ENCODE measurements at places on chromosomes 6 and 20.

DNA sequence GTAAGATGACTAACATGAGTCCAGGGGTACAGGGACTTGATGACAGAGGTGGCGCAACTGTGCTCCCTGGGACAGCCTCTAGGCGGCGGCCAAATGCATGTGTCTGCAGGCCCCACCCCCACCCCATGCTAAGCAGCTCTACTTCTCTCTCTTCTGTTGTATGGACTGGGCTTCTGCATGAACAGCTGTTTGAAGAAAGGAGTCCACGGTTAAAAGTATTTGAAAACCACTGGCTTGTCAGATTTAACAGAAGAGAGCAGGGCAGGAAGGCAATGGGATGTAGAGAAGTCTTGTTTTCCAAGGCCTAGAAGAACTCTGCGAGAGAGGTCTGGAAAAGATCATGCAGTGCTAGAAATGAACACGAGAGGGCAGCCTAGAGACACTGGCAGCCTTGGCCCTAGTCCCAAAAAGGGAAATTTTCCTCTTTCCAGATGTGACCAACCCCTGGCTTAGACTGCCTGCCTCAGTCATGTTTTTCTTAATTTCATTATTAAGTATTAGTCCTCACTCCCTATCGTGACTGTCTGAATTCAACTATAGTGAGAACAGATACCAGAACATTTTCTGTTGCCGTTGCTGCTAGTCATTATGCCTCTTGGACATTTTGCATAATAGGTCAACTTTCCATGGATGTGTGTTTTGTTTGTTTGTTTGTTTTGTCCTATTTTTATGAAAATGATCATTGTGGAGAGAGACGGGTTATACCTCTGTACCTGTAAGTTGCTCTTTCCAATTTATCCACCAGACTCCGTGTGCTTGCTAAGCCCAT is 265.0 kb downstream of the ADGRG6 start:
- peak; percentile 69 for DNase-seq

- DNase-seq: peak; percentile 60
Observed at GRCh38 chr6:139570166-139570565, 195.7 kb upstream of the CITED2 start.

DNA sequence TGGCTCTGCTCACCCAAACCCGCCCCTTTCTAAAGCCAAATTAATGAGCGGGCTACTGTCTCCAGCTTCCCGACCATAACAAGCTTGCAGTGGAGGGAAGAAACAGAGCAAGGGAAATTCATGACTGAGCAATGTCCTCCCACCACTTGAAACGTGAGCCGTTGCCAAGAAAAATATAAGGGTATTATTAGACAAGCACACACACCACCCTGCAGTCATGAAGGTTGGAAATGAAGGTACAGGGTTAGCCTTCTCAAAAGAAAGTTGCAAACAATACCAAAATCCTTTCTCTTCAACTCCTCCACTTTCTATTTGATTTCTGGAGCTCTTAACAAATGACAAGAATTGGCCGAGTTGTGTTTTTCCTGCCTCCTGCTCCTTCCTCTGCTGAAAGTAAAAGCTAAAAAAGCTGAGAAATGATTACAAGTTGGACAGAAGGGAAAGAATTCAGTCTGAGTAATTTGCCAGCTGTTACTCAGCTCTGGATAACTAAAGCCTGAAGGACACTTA is 151.1 kb upstream of the B3GAT2 start:
- DNase-seq: peak; percentile 70

DNA sequence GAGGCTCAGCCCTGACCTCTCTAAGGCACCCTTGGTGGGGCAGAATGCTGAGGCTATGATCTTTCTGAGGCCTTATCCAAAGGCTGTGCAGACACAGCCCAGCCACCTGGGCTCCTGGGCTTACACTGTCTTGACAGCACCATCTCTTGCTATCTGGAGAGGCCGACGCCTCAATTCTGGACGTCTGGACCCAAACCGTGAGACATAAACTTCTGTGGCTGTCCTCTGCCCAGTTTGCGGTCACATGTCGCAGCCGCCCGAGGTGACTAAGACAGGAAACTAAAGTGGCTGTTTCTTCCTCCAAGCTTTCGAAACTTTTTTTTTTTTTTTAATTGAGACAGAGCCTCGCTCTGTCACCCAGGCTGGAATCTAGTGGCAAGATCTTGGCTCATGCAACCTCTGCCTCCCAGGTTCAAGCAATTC is 49.3 kb downstream of the PRR18 start:
- DNase-seq: no peak

DNA sequence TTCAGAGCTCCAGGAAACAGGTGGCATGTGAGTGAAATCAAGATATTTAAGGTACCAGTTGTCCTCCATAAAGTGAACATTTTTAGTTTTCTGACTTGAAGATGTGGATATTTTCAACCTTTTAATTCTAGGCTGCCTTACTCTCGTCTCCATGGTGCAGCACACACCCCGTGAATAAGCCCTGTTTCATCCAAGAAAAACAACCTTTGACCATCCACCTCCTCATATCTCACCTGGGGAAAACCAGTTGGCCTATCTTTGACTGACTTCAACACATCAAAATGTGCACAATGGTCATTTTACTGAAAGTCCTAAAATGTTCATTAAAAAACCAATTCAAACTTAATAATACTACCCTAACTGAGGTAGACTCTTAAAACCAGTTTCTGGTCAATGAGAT is 73.8 kb upstream of the CD2AP start:
- DNase-seq: no peak

- DNase-seq: no peak
Observed at GRCh38 chr6:108873251-108873650, 25.0 kb downstream of the ARMC2 start.

DNA sequence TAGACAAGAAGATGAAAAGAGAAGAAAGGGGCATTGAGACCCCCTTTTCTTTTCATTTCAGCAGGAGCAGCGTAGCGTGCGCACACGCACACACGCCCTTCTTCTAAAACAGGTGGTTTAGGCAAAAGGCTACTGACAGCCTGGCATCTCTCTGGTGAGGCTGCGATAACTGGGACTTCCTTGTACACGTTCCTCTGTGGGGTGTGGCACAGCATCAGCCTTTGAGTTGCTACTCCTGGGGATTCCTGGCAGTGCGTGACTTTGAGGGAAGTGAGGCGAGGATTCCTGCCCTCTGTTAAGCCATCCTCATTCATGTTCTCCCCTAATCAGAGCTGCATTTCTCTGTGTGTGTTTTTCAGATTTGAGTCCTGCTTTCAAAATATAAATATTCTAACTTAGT is 94.7 kb downstream of the TMEM170B start:
- DNase-seq: peak; percentile 59

DNA sequence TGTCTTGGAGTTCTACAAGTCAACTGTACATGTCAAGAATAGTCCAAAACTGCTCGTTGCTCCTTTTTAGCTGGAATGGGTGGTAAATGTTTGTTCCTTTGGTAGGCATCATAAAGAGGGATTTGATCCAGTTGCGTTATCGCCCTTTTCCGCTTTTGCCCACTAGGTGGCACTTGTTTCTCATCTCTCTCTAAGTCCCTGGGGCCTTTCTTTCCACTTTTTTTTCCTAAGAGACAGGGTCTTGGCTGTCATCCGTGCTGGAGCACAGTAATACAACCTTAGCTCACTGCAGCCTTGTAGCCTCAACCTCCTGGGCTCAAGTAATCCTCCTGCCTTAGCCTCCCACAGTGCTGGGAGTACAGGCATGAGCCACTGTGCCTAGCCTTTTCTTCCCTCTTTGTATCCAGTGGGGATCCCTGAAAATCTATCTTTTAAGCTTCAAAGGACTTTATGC is 20.7 kb downstream of the GTPBP2 start:
- DNase-seq: peak; percentile 79

- DNase-seq: no peak
Observed at GRCh38 chr6:163331245-163331644, 83.3 kb upstream of the QKI start.

DNA sequence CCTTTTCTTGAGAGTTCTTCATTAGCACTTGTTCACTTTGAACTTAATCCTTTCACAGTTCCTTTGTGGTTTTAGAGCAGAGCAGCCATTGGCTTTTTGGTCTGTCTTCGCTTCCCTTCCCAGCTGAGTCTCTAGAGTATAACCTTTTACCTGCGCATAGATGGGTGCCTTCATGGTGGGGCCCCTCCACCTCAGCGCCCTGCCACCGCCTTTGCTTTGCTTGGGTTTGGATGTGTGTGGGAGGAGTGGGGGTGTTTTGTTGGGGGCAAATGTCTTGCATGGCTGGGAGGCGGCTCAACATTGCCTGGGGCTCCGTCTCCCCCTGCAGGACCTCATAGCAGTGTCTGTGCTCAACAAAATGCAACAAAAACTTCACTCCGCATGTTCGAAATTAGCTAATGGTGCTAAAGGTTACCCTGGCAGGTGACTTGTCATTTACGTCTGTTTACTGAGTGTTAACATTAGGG is 11.9 kb downstream of the PYGB start:
- no peak for DNase-seq

DNA sequence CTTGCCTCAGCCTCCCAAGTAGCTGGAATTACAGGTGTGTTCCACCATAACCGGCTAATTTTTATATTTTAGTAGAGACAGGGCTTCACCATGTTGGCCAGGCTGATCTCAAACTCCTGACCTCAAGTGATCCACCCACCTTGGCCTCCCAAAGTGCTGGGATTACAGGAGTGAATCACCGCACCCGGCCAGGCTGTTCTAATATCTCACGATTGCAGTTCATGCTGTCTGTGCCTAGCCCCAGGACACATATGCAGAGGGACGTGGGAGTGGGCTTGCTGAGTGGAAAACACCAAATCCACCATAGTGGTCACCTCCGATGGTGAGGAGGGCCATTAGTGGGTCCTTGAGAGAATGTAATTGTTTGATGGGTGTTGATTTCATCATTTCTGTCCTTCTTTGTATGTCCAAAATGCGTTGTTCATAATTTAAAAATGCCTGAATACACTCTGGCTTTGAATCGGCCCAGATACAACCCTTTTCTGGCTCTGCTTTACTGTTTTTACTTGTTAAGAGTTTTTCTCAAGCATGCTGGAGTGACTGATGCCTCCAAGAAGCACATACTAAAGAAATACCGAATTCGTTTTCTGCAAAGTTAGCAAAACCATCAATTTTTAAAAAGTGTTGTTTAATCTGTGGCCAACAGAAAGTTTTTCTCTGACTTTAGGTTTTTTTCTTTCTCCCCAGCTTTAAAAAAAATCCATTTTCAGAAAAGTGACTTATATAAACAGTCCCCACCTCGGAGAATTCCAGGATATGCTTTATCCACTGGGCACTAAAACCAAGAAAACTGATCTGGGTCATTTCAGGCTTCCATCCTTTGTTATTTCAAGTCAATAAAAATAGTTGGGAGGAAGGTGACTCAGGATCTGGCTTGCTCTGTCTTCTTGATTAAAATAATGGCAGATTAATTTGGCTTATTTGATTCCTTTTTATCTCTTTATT is 18.8 kb upstream of the RALGAPA2 start:
- no peak for DNase-seq

- DNase-seq: no peak
Observed at GRCh38 chr6:75612434-75612833, 10.8 kb downstream of the SENP6 start.

- no peak for DNase-seq
Observed at GRCh38 chr6:18431581-18431980, 44.4 kb downstream of the RNF144B start.

DNA sequence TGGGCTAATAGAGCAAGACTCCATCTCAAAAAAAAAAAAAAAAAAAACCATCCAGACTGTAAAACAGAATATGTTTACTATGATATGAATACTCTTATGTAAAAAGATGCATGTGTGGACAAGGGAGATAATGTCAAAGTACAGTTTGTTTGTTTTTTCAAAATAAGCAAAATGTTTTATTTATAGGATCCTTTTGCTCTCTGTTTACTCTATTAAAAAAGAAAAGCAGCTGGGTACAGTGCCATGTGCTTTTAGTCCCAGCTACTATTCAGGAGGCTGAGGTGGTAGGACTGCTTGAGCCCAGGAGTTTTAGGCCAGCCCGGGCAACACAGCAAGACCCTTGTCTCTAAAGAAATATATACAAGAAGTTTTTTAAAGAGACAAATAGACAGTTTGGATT is 38.1 kb downstream of the UQCC1 start:
- no peak for DNase-seq

GRCh38 chr6:57040011-57040410 is 6.5 kb upstream of the KIAA1586 start:
- peak; percentile 5 for DNase-seq

DNA sequence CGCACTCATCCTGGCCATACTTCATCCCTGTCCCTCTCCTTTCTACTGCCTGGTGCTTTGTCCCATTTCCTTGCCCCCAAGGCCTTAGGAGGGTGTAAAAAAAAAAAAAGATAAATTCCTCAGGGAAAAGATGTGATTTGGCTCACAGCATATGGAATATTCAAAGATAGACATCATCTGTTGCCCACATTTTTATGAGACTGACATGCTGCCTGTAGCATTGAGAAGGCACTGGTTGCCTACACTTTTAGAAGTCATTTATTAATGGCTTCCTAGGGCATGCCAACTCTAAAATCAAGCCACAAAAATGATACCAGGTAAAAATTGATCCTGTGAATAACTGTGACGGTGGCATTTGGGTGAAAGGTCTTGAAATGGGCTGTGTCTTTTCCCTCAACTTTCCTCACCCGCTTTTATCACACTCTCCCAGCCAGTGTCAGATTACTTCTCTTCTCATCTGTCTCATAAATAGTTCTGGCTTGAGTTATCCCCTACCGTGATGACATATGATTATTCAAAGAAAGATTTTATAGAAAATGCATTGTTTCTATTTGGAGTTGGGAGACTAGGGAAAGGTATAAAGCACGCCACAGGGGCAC is 139.4 kb downstream of the CARMIL1 start:
- DNase-seq: peak; percentile 47

DNA sequence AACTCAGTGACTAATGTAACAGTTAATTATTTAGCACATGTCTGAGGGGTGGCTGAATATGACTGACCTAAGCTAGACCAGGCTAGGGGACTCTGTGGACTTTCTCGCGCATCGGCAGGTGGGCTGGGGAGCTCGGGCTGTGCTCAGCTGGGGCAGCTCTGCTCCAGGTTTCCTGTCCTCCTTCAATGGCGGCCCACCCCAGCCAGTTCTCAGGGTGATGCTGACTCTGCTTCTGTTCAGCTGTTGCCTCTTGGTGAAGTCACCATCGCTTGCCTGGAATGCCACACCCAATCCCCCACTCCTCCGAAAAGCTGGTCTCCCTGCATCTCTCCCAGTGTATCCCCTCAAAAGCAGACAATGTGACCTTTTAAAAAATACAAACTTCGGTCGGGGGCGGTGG is 20.0 kb downstream of the PPP1R3G start:
- DNase-seq: no peak

DNA sequence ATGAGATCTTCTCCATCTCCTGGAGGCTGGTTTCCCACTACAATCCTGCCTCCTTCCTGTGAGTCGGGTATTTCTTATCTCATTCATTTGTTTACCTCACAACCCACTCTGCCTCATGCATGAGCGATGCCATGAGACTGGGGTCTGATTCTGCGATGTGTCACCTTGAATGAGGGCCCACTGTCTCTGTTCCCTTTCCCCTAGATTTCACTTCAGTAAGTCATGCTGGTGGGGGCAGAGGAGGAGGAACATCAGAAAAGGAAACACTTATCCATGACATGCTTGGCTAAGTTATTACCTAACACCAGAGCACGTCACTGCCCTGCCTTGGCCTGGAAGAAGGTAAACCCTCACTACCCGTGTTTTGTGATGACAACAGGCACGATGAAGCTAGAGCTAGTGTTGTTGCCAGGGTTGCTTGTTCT is 337.4 kb upstream of the PRDM1 start:
- peak; percentile 34 for DNase-seq

Measured in EH (cell line).